ENCODE measurements at places on chromosomes 12 and 14.

DNA sequence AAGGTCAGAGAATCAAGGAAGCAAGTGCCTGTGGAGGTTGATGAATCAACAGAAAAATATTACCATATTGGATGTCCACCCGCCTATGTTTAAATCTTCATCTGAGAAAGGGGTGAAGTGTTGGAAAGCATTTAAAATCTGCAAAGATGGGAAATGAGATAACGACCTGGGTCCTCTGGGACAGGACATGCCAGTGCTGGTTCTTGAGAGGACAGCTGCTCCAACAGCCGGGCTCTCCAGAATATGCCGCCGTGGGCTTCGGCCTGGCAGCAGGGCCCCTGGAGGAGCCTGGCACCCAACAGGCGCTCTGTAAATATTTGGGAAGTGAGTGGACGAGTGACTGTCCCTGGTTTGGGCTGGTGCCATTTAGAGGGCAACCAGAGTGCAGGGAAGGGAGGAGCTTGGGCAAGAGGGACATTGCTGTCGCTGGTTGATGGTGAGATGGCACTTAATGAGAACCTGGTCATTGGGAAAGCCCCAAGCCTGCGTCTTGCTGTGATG is 129.9 kb downstream of the KCNA5 start:
- no peak for DNase-seq

DNA sequence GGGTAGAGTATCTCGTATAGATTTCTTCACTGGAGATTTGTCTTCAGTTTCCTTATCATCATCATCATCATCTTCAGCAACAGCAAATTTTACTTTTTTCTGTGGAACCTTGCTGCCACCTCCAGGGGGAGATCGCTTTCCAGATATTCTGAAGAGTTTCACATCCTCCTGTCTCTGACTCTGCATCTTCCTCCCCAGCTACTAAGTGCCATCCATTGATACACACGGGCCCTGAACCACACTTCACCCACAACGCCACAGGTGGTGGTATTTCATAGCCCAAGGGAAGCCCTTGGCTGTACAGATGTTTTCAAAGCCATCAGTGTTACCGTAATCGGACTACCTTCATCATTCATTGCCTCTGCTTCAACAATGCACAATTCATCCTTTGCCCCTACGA is 82.2 kb downstream of the PPP2R5C start:
- no peak for DNase-seq

DNA sequence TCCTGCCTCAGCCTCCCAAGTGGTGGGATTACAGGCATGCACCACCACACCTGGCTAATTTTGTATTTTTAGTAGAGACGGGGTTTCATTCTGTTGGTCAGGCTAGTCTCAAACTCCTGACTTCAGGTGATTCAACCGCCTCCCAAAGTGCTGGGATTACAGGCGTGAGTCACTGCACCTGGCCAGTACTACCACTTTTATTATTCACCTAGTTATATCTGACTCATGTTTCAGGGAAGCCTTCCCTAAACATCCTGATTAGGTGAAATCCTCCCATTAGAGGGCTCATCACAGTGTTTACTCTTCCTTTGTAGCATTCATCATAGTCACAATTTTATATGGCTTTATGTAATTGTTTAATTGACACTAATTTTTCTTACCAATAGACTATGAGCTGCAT is 295.3 kb upstream of the SOX5 start:
- no peak for DNase-seq

DNA sequence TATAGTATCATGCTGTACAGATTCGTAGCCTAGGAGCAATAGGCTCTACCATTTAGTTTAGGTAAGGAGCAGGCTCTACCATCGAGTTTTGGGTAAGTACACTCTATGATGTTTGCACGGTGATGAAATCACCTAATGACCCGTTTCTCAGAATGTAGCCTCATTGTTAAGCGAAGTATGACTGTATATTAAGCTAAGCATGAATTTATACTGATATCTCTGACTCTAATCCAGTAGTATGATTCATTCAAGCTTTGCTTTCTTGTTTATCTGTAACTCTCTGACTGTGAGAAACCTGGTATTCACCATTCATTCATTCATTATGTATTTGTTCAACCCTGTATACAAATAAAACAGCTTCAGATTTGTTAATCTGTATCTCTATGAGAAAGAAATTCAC is 283.9 kb upstream of the PRICKLE1 start:
- no peak for DNase-seq

- DNase-seq = no peak
Observed at GRCh38 chr14:64598404-64598803, 48.6 kb downstream of the PPP1R36 start.

DNA sequence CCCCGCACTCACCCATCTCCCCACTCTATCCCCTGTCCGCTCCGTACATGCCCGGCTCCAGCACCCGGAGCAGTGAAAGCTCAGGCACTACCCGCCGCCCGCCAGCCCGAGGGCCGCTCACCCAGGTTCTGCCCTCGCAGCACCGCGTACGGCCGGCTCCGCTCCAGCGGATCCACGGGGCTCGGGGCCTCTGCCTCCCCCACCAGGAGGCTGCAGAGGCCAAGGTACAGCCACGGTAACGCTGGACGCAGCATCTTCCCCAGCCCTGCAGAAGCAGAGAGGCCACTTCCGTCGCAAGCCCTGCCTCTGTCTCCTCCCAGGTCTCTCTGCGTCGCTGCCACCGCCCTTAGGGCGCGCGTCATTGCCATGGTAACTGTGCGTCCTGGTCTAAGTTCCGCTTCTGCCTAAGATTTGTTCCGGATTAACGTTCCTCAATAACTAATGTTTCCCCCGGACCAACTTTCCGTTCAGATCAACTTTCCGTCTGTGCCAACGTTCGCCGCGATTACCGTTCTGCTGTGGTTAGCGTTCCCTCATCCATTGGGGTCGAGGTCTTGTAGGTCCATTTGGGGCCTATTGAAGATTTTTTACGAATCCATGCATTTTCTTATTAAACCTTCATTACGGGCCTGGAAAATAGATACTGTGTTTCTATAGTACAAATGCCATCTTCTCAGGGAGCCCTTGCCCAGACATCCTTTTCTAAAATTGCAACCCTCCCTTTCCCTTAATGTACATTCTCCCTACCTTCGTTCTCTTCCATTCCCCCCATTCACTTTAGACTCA is at the start of gene C12orf76:
TSS of gene C12orf76 (minus strand) at position 281 of the 786 bp plus-strand sequence. CDS start at position 254, 27 bp downstream.
- DNase-seq = peak; percentile 33

DNA sequence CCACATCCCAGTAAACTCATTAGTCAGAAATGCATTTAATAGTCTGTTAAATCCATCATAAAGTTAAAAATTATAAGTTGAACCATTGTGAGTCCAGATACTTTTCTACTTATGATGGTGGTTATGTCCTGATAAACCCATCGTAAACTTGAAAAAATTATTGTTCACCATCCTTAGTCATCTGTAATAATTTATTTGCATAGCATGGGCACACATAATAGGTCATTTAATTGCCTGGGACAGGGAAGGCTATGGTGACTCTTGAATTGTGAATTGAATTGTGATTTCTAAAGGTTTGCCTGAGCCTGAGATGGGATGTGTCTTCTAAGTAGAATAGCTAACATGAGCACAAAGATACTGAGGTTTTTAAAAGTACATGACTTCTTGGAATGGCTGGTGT is 21.5 kb downstream of the ZDHHC17 start:
- no peak for DNase-seq

GRCh38 chr12:52293926-52294325 is 2.6 kb upstream of the KRT81 start:
- DNase-seq = no peak

GRCh38 chr14:34404416-34404815 is 57.6 kb downstream of the SPTSSA start:
- DNase-seq = no peak

DNA sequence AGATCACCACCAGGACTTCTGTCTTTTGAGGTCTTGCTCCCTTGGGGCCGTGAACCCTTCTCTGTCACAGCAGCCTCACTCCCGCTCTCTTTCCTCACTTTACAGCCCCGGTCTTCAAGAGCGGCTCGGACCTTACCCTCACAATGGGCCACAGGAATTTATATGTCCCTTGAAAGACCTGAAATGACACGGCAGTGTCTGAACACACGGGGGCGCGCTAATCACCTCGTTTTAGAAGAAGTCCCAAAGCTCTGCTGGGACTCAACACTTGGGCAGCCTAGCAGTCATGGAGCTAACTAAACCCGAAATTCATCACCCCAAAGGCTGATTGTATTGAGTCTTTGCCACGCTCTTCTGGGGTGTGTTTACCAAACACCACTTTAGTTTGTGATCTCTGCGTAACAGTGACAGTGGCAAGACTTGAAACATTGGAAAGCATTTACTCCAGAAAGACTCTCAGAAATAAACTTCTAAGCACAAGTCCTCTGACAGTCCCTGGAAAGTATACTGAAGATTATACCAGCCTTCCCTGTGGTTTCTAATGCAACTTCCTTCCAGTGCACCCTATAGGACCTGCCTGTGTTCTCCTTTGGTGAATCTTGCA is 29.0 kb downstream of the SERPINA11 start:
- no peak for DNase-seq

- no peak for DNase-seq
Observed at GRCh38 chr12:68139001-68139400, 20.5 kb downstream of the IFNG start.

GRCh38 chr12:51465491-51465890 is 40.9 kb downstream of the SLC4A8 start:
- DNase-seq = no peak

DNA sequence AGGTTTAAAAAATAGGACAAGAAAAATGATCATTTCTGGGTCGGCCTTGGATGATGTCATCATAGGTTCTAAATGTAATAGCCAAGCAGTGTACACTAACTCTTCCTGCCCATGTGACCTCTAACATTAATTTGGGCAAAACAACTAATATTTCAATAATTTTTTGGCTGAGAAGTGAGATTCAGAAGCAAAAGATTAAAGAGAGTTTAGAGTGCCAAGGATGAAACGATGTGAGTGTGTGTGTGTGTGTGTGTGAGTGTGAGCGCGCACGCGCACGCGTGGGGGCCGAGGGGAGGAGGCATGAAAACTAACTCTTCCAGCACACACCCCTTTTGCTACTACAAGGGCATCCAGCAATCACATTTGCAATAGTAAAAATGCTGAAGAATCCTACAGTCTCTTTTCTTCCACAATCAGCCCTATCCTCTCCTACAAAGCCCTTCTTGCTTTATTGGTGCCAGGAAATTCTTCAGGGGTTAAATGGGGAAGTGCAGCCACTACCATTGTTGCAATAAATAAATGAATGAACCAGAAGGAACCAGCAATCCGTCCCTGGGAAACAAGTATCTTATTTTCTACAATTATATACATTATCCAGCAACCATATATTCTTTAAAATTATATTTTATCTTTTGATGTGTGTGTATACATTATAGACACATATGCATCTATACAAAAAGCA is 52.9 kb downstream of the PEBP1 start:
- no peak for DNase-seq

GRCh38 chr12:118706437-118706836 is 274.9 kb upstream of the SRRM4 start:
- DNase-seq = no peak

DNA sequence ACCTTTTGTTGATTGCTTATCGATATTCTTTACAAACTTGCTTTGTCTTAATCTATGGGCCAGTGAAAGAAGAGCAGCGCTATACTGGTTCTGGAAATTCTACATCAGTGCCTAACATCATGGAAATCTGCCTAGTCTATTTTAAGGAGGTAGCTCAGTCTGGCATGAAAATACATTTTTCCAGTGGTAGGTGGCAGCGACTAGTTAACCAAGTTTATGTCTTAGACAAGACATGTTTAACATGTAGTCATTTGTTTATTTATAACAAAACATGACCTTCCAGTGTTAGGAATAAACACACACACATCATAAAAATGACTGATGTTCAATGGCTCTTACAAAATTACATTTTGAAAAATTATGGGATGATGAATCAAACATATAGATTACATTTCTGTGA is 336.0 kb upstream of the SOX5 start:
- DNase-seq = no peak

- DNase-seq = no peak
Observed at GRCh38 chr12:123231931-123232330, 1.0 kb downstream of the MPHOSPH9 start.

- no peak for DNase-seq
Observed at GRCh38 chr12:101570047-101570446, 24.7 kb upstream of the MYBPC1 start.

GRCh38 chr14:71415404-71415690 is 508.1 kb downstream of the PCNX1 start:
- no peak for DNase-seq

DNA sequence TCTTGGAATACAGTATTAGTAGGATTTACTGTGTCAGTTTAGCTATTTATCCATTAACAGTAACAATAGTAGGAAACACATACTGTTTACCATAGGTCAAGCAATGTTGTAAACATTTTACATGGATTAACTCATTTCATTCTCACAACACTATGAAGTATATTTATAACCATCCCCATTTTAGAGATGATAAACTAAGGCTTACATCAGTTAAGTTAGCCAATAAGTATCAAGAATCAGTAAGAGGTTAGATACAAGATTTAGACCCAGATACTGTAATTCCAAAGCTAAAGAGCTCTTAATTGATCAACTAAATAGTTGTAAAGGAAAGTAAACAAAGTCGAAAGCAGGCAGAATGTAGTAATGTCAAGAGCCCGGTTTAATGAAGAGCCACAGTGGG is 1.1 kb downstream of the SYNJ2BP start:
- no peak for DNase-seq

DNA sequence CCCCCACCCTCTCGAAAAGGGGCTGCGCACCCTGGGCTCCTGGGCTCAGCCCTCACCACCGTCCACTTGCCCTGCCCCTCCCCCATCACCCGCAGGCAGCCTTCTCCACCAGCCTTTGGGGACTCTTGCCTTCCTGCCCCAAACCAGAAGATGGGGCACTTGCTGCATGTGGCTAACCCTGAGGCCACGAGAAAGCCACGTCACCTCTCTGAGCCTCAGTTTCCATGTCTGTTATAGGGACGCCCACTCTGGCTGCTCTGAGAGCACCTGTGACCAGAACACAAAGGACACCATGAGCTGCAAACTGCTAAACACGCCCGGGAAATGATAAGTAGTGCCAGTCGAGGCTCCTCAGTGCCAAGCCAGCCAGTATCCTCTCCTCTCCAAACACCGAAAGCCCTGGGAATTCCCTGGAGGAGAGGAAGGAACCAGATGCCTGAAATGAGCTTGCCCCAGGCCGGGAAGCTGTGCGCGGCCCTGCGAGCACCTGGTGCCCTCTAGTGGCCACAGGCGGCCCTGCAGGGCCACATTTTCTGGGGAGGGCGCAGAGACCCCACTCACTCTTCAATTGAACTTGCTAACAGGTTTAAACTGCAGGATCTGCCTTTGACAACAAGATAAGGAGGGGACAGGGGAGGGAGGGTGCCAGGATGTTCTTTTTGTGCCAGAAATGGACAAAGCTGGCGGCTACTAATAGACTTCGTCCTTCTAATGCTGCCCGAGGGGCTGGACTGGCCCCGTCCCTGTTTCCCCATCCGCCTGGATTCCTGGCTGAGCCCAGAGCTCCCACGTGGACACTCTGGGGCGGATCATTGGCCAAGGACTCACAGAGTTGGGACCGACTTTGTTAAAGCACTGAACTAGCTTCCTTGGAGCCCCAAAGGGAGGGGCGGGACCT is 10.2 kb upstream of the SERPINA9 start:
- peak; percentile 8 for DNase-seq

DNA sequence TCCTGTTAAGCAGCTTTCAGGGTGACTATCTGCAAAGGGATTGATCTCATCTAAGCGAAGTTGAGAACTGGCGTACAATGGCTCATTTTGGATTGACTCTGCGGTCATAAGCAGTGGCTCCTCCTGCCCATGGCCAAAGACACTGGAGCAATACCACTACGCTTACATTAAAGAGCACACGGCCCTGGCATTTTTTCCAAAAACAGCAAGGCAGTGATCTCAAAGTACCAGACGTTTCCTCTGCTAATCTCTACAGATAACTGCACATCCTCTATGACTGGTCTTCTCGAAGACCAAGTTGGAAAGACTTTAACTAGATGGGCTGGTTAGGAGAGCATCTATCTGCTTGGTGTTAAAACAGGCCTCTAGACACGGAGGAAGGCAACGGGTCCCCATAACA is 2.7 kb downstream of the PITPNM2 start:
- no peak for DNase-seq
